ENCODE measurements at places on chromosomes 7 and 10.
A peak's percentile ranks its signal among the peaks of the same experiment; 100 is the strongest.

GRCh38 chr10:76115471-76116155, 684.2 kb downstream of the LRMDA start:
- DNase-seq, result no peak

GRCh38 chr10:125161707-125162119, 1.4 kb upstream of the CTBP2 start:
- DNase-seq, result no peak

GRCh38 chr7:51452694-51453093, 136.1 kb upstream of the COBL start:
- no peak for DNase-seq

DNA sequence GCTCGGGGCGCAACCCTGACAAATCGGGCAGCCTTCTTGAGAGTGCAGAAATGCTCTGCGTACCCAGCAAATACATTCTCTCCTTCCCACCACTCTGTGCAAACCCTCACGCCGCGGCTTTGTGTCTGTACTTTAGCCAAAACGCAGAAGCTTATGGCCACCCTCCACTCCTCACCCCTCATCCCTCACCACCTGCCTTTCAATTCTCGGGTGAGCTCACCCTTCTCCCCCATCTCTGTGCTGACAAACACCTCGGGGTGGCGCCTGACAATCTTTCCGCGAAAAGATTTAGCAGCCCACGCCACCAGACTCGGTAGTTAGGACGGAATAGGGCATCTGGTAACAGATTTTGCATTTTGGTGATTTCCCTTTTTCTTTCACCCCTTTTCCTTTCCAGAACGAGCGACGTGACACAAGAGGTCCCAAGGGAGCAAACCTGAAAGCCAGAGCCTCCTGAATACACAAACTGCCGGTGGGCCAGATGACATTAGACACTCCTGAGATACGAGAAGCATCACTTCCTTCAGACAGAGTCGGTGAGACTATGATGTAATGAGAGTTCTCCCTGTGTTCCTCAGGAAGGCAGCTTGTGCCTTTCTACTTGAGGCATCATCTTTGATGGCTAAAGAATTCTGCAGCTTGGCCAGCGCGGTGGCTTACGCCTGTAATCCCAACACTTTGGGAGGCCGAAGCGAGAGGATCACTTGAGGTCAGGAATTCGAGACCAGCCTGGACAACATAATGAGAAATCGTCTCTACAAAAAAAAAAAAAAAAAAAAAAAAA, 671 bp upstream of the ATAD1 start:
- peak; percentile 33 for DNase-seq

- DNase-seq, result no peak
Observed at GRCh38 chr10:121455377-121455776, 142.9 kb downstream of the FGFR2 start.

All from activated CD8-positive, alpha-beta memory T cell treated with anti-CD3 and anti-CD28 coated beads for 4 hours (primary cell).